ENCODE measurements at places on chromosomes 6 and 20. TPM values are rescaled to one million over a fixed set of nuclear protein-coding genes. Genes with fewer than 3 reads are reported as not detected.

PPP1R16B gene
- total RNA-seq, result not detected

LST1 gene
- not detected for total RNA-seq

GMPR gene
- 5.7 TPM for total RNA-seq

FOXF2 gene
- total RNA-seq, result 0.81 TPM

PACRG gene
- total RNA-seq, result 1.6 TPM

PSORS1C2 gene
- total RNA-seq, result not detected

WASF1 gene
- total RNA-seq, result 14.2 TPM

OR2B2 gene
- total RNA-seq, result not detected

MOCS1 gene
- total RNA-seq, result 12.2 TPM

LY6G6F gene
- not detected for total RNA-seq

SERPINB1 gene
- total RNA-seq, result 20.8 TPM

RAB44 gene
- total RNA-seq, result under 0.01 TPM

MAP1LC3A gene
- 49.1 TPM for total RNA-seq

MUC22 gene
- not detected for total RNA-seq

KCNK16 gene
- total RNA-seq, result not detected

MMP24 gene
- 0.73 TPM for total RNA-seq

SCRT2 gene
- not detected for total RNA-seq

CCDC170 gene
- 3.2 TPM for total RNA-seq

LRRC1 gene
- total RNA-seq, result 1.1 TPM

FOXP4 gene
- total RNA-seq, result 1.7 TPM
